NCI-H2081 (cell line): ENCODE measurements at places on chromosomes 6 and 20.
A peak's percentile ranks its signal among the peaks of the same experiment; 100 is the strongest.

GRCh38 chr6:87099472-87099871, 4.6 kb upstream of the CGA start:
- no peak for DNase-seq

GRCh38 chr6:95574811-95575210, 2.5 kb upstream of the MANEA start:
- DNase-seq, result no peak

- DNase-seq, result no peak
Observed at GRCh38 chr20:37295001-37295400, 5.5 kb downstream of the MANBAL start.

DNA sequence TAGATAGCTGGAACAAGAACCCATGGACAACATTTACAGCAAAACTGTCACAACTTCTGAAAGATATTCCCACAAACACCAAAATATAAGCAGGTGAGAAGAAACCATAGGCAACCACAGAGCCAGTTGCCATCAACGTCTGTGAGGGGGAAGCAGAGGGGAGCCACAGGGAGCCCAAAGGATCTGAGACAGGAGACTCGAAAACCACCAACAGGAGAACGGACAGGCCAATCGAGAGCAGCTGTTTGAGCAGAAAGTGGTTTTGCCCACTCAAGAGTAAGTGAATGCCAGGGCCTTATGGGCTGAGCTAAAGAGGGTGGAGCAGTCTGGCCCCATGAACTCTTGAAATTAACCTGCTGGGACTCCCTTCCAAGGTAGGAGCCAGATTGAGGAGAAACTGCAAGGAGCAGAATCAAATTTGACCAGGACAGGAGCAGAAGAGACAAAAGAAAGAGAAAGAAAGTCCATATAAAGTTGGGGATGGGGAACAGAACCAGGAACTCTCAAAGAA, 195.4 kb downstream of the ANKRD60 start:
- DNase-seq, result no peak

- DNase-seq, result no peak
Observed at GRCh38 chr6:106581468-106581867, 47.8 kb downstream of the RTN4IP1 start.

DNA sequence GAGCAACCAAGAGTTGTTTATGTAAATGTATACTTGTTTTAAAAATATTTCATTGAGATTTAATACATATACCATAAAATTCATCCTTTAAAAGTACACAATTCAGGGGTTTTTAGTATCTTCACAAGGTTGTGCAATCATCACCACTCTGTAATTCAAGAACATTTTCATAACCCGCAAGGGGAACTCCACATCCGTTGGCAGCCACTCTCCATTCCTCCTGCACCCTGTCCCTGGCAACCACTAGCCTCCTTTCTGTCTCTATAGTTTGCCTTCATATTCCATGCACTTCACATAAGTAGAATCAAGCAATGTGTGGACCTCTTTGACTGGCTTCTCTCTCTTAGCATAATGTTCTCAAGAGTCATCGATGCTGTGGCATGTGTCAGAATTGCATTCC, 104.2 kb upstream of the PDE10A start:
- DNase-seq, result no peak

- no peak for DNase-seq
Observed at GRCh38 chr6:133093956-133094355, 147.2 kb upstream of the EYA4 start.

- no peak for DNase-seq
Observed at GRCh38 chr6:25329982-25330381, 50.8 kb downstream of the CARMIL1 start.

DNA sequence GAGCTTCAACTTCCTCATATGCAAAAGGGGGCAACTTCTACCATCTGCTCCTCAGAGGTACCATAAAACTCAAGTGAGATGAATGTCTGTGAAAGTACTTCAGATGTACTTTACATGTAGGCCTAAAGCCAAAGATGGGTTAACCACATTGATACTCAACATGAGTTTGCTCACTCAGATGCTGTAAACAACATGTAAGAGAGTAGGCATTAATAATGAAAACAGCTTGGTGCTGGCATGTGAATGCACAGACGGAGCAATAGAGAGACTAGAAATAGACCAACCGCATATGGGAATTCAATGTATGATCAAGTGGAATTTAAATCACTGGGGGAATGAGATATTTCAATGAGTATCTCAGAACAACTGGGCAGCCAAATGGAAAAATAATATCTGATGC, 143.8 kb upstream of the CDYL start:
- DNase-seq, result no peak

GRCh38 chr6:99338188-99338587, 11.3 kb downstream of the FAXC start:
- peak; percentile 1 for DNase-seq

DNA sequence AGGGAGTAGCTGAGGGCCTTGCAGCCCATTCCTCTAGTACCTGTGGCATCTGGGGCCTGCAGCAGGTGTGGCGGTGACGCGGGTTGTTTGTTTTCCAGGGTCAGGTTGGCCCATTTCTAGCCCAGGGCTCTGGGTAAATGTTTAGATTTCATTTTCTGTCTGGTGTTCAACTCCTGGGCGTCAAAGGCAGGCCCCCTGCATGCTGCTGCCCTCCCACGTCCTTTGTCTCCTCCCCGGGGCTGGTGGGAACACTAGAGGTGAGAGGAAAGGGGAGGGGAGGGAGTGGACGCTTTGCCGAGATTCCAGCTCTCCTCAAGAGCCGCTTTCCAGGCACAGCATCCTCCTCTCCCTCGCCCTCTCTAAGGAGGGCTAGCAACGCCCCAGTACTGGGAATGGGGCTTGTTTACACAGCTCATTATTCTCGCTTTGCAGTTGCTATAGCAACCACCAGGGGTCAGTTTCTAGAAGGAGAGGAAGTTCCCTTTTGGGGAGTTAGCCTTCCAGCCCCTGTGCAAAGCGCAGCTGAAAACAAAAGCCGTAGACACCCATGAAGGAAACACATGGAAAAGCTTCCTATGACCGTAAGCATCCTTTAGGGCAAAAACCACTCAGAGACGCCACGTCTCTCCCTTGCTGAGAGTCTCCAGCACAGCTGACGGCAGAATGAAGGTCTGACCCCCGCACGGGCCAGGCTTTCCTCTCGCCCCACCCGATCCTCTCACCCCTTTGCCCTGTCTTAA, 170.6 kb downstream of the LY86 start:
- DNase-seq, result peak; percentile 77

GRCh38 chr20:47782076-47782475, 3.2 kb downstream of the SULF2 start:
- DNase-seq, result no peak

- no peak for DNase-seq
Observed at GRCh38 chr6:111739257-111739696, 133.6 kb upstream of the TRAF3IP2 start.

DNA sequence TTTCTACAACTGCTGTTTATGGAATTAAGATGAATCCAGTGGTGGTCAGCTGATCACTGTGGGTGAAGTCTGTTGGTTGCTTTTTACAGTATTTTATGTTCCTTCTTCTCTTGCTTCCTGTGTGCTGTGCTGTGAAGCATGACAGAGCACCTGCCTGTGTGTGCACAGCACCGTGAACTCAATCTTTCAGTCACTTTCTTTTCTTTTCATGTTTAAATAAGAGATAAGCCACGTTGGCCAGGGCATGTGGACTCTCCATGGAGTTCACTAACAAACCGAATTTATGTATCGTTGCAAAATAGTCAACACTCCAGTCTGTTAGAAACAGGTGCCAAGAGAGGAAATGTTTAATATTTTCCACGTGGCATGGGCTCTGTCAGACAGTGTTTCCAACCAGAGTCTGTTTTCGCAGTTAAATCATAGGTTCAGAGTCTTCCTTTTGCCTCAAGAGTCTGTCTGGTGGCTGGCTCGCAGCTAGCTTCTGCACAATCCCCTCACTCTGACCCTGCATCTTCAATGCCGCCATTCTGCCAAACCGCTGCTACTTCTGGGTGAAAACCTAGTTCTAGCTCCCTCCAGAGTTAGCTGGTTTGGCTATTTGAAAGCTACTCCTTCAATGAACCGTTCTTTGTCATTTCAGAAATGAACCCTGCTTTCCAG, 73.2 kb downstream of the QRSL1 start:
- DNase-seq, result peak; percentile 91

GRCh38 chr6:155311086-155311485, 3.2 kb downstream of the TFB1M start:
- no peak for DNase-seq

GRCh38 chr6:142301651-142302391, at the start of gene ADGRG6:
ADGRG6 (plus strand) TSS chr6:142302007; CDS start chr6:142302330, 323 bp downstream.
- peak; percentile 34 for DNase-seq

DNA sequence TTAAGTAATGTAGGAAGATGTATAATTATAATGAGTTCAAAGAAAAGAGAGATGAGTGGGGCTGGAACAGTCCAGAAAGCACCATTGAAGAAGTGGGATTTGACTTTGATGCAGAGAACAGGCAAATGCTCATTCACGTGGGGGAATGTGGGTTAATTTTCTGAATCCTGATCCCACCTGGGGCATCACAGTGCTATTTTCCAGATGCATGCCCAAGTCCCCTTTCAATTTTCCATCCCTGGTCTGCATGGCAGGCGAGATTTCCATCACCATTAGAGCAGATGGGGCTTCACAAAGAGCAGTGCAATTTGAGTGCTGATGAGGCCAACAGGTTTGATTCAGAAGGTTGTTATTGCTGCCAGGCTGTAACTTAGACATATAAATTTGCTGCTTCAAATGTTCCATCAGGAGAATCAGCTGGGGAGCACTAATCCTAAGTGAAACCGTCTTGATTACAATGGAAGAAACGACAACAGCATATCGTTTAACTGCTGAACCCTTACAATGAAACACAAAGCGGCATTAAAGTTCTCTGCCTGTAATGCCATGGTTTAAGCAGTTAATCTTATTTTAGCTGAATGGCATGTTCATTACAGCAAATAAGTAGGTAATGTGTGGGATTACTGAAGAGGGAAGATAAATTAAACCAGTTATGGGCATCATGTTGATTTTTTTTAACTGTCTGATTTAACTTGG, 45.2 kb downstream of the OSTM1 start:
- peak; percentile 31 for DNase-seq

DNA sequence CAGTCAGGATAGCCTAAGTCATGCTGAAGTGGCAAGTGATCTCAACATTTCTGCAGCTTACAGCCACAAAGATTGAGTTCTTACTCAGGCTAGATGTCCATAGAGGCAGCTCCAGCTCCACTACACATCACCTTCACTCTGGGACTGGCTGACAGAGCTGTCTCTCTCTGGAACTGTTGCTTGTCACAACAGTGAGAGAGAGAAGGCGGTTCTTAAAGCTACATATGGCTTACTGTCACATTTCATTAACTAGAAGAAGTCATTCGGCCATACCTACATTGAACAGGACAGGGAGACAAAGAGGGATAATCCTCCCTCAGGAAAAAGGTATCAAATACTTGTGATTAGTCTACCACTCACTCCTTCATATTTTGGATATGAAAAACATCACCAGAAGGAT, 914.9 kb upstream of the FLRT3 start:
- no peak for DNase-seq

DNA sequence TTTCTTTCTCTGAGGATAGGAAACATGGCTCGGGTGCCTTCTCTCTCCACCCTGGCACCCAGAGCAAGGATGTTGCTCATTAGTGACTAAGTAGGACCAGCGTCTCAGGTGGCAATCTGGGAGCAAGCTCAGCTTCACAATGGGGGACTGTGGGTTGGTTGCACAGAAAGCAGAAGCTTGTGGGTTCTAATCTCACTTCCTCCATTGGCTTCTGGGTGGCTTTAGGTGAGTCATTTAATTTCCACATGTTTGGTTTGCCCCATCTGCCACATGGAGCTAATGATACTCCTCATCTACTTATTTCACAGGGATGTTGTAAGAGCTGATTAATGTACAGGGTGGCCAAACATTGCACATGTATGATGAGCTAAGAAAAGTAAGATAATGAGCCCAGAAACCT, 54.8 kb upstream of the AKIRIN2 start:
- no peak for DNase-seq

- DNase-seq, result no peak
Observed at GRCh38 chr6:3022765-3023662, 23.3 kb downstream of the NQO2 start.

DNA sequence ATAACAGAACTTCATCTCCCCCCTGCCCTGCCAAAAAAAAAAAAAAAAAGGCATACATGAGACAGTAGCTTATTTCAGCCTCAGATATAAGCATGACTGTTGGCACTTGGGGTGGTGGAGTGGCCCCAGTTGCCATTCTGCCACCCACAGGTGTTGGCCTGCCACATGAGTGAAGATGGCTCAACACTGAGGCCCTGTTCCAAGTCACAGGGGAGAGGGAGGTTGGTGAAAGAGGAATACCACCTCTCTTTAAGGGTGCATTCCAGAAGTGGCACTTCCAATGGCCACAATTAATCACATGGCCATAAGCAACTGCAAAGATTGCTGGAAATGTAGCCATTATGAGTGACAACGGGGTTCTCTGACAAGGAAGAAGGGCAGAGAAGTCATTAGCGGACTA, 61.9 kb upstream of the JARID2 start:
- no peak for DNase-seq

DNA sequence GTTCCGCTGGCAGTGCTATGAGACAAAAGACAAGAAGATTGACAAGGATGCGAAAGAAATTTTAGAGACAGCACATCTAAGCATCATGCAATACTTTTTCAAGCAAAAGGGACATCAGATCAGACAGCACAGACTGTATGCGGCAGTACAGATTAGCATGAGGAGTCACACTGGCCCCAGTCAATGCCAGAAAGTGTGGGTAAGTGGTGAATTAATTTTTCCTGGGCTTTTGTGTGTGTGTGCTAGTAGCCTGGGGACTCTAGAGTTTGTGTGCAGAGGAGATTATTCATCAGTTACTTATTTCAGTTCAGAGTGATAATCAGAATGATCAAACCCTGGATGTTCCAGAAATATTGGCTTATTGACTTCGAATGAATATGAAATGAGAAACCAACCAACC, 47.2 kb downstream of the LAMA4 start:
- no peak for DNase-seq

GRCh38 chr6:16033214-16033613, 95.7 kb upstream of the MYLIP start:
- DNase-seq, result no peak

DNA sequence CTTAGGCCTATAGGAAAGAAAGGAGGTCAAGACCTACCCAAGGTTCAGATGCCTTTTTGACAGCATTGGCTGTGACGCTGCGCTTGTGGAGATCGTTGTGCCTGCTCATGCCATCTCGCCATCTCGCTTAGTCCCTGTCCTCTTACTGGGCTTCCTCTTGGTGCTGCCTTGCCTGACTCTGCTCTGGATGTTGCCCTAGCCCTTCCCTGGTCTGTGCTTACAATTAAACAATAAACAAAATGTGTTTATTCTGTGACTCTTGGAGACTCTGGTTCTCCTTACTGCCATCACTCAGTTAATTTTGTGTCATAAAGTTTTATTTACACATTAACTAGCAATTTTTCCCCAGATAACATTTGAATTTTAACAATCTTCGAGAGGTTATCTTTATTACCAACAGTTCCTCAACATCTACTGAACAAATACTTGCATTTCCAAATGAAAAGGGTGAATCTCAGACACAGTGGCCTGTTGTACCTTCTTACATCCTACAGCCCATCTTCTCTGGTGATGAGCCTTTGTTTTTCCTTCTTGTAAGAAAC, 11.6 kb downstream of the AFDN start:
- DNase-seq, result no peak

- no peak for DNase-seq
Observed at GRCh38 chr20:44552950-44553908, 29.1 kb upstream of the PKIG start.
